ENCODE measurements at places on chromosomes 12 and 14.
A peak's percentile ranks its signal among the peaks of the same experiment; 100 is the strongest.

- no peak for DNase-seq
Measured at GRCh38 chr12:14185427-14186192, 179.9 kb upstream of the ATF7IP start.

- DNase-seq = no peak
Measured at GRCh38 chr14:70107309-70107708, 81.4 kb downstream of the SLC8A3 start.

DNA sequence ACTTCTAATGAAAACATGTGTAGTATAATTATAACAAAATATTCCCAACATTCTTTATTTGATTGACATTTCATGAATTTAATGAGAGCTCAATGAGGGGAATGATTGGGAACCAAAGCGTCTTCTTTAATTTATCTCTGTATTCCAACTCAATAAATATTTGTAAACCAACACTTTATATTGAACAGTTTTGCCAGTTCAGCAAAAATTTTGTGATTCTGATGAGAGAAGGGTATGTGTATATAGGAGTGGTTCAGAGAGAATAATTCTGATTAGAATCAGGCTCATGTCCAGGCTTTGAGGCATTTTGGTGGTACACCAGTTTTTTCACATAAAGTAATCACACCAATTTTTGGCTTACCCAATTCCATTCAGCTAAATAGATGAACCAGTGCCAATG, 564.2 kb downstream of the TMTC2 start:
- DNase-seq = no peak

DNA sequence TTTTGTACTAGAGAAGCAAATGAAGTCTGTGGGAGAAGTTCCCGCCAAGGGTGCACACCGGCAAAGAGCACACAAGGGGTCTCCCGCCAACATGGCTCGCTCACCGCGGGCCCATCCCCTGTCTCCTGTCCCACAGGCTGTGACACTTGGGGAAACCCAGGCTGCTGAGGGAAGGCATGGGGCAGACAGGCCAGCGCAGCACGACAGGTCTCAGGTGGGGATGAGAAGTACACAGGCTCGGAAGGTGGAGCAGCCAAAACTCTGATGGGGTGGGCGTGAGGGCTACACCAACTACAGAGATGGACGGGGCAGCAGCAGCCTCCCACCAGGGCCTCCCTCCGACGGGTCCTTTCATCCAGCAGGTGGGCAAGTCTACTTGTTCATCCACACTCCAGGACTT, 64.4 kb downstream of the RNF34 start:
- DNase-seq = no peak

DNA sequence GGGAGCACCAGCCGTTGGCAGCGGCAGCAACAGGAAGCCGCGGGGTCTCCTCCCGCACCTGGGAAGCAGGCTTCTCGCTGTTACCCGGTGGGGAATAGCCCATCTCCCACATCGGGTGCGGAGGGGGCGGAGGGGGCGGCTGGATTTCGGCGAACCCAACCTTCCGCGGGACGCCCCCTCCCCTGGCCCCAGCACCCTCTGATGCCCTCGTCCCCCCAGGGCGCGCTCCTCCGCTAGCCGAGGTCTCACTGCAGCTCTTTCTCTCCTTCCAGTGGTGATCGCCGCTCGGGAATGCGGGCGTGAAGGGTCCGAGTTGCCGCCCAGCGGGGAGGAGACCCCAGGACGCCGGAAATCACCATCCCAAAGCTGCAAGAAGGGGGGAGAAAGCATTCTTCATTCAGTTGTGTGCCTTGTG, 303 bp downstream of the SAMD4A start:
- DNase-seq = peak; percentile 70

DNA sequence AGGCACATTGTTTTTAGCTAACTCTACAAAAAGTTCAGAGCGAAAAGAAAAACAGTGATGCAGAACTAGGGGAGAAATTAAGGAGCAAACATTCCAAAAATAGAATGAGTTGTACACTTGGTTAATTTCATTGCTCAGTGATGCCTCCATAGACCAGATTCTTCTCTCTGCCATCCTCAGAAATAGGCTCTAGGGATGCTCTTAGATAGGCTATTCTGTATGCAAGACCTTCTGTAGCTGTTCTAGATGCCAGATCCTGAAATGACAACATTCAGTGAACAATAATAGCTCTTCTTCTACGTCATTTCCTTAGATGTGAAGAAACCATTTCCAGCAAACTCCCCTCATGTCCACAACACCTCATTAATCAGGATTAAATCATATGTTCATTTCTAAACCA, 466.3 kb downstream of the DIO2 start:
- no peak for DNase-seq

DNA sequence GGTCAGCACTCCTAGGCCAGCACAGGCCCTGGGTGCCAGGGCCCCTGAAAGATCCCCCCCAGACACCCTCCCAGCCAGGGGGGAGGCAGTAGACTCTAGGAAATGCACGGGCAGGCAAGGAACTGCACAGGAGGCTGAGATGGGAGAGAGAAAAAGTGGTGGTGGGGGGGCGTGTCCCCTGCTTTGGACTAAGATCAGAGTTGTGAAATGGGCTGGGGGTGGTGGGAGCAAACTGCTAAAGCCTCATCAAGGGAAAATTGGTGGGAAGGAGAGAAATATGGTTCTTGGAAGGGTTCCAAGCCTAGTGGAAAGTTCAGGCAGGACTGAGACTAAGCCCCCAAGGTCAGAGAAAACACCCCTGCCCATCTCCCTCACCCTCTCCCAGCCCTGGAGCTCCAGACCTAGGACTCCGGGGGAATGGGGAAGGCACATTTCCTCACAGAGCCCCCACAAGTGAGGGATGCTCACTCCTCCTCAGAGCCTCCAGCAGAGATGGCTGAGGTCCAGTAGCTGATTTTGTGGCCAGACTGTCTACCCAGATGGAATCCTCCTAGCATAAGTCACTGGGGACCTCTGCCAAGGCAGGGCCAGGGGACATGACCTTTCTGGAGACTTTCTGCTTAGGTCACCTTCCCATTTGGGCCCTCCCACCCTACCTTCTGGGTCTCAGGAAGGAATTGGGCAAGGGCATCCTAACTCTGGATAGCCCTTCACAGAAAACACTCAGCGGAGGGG, 29.8 kb downstream of the FIGNL2 start:
- no peak for DNase-seq

DNA sequence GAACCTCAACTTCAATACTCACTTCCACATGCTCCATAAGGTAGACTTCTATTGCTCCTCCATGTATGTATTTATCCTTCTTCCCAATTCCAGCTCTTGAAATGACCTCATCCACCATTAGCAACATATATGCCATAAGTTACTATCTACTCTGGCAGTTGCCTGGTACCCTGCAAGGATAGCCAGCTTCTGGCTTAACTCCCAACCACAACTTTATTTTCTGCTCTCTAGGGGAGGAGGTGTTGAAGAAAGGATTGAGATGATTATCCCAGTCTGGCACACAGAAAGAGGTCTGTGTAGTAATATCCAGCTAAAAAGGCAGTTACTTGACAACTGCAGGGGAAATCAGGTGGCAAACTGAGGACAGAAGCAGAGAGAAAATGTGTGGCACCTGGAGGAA, 71.5 kb upstream of the MDM1 start:
- no peak for DNase-seq

DNA sequence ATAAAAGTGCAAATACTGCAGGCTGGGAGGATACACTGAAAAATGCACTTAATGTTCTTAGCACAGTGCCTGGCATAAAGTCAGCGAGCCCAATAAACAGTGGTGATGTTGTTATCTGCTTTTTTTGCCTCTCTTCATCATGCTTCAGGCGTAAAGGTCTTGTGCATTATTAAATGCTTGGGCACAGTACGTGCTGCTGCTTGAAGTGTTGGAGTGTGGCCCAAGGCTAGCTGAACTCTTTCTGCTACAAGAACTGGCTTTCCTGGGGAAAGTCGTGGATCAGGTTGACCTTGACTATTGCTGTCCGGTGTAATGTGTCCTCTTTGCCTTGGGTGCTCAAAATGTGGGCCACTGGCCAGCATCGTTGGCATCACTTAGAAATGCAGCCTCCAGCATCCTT, 43.0 kb downstream of the SMOC1 start:
- no peak for DNase-seq
